Left cardiac atrium (tissue), 4 donors: ENCODE measurements at places on chromosomes 7 and 10. TPM values are rescaled to one million over a fixed set of nuclear protein-coding genes. Genes with fewer than 3 reads are reported as not detected.

DNA sequence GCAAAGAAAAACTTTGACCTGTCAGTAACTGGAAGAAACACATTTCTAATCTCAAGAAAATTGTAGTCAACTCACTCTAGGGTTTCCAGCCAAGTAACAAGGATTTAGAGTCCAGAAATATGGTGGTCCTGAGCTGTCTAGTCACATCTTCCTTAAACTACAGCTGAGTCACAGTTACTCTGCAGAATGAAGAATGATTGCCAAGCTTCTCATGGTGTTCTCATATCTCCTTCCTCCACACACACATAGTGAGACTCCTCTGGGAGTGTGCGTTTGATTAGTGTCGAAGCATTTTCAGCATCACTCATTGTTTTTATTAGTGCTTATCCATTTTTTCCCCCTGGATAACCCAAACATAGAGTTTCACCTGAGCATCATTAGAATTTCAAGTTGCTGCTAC, 93.1 kb upstream of the CXCL12 start:
- no peak for DNase-seq

ACBD7 gene
- 0.21 TPM for total RNA-seq

DNA sequence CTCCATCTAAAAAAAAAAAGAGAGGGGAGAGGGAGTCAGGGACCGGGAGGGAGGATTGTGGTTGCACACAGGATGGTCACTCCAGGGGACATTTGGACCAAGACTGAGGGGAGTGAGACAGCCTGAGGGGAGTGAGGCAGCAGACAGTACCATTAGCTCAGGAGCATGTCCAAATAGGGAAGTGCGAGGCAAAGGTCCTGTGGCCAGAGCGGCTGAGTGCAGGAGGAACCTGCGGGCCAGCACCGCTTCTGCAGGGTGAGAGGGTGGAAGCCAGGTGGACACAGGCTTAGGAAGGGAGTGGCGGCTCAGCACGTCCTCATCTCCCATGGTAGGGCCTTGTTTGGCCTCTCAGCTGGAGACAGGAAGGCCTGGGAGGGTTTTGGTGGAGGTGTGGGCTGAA, 48.9 kb upstream of the PFKFB3 start:
- DNase-seq, result no peak

CABCOCO1 gene
- total RNA-seq, result not detected
